NCI-H2171 (cell line): ENCODE measurements at places on chromosomes 1 and 21.

GRCh38 chr1:78222225-78222959 is 176.6 kb downstream of the GIPC2 start:
- no peak for DNase-seq

GRCh38 chr1:63342402-63342801 is 20.0 kb downstream of the FOXD3 start:
- DNase-seq: no peak

- DNase-seq: no peak
Measured at GRCh38 chr1:230910755-230911117, 42.4 kb upstream of the C1orf198 start.

GRCh38 chr1:236301080-236301957 is 19.6 kb upstream of the ERO1B start:
- DNase-seq: no peak

GRCh38 chr1:15997637-15998280 is 6.3 kb upstream of the SRARP start:
- DNase-seq: no peak

GRCh38 chr1:228984107-228984506 is 248.8 kb downstream of the RHOU start:
- DNase-seq: no peak

DNA sequence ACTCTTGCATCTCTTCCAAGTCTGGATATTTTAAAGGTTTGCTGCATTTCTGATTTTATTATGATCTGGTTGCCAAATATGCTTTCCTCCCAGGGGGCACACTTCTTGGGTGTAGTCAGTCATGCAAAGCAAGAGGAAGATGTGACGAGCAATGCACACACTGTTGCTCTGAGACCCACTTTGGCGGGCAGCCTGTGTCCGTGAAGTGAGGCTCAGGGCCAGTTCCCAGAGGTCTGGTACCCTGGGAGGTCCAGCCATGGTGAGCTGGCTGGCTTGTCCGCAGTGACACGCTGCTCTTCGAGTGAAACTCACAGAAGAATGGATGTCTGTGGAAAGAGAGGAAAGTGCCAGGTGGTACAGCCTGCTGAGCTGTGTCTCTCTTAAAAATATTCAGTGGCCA is 52.8 kb upstream of the EDN2 start:
- DNase-seq: no peak

GRCh38 chr1:164360265-164360664 is 198.7 kb upstream of the PBX1 start:
- no peak for DNase-seq

GRCh38 chr21:35854281-35854680 is 206.0 kb downstream of the SETD4 start:
- no peak for DNase-seq

DNA sequence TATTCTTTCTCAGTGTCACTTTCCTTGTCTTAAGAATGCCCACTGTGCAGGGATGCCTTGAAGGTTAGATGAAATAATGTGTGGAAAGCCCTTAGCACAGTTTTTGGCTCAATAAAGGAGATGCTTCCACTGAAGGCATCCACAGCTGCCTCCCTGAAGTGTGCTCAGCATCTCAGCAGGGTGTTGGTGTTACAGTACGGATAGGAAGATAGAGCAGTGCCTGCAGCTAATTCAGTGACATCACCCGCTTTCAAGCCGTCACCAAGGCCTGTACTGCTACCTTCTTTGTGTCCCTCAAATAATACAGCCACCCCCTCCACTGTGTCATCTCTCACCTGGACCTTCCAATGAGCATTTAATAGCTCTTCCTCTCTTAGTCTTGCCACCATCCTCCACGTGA is 59.0 kb downstream of the NDUFS5 start:
- no peak for DNase-seq
